Body of pancreas (tissue), 4 donors: ENCODE measurements at places on chromosomes 16 and 17. TPM values are rescaled to one million over a fixed set of nuclear protein-coding genes. Genes with fewer than 3 reads are reported as not detected.

DNA sequence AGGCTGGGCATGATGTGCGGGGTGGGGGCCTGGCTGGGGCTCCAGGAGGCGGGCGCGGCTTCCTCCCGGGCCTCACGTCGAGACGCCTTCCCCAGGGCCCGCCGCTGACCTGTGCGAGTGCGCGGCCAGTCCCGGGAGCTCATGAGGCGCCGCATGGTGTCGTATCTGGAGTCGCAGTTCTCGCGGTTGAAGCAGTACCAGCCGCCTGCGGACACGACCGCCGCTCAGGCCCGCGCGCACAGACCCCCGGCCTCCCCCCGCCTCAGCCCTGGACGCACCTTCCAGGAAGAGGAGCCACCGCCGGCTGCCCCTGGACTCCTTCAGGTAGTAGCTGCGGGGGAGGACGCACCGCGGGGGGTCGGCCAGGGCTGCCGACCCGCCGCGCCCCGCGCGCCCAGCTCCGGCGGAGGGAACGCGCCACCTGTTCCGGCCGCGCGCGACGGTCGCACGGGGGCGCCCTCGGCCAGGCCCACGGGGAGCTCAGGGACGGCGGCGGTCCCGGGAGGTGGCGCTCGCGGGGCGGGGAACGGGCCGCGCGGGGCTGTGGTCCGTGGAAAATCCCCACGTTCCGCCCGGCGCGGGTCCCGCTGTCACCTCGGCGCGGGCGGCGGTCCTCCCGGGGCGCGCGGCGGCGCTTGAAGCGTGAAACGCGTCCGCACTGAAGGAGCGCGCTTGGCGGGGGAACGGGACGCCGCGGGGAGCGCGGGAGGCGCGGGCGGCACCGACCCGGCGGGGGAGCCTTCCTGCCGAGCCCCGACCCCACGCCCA is 1.4 kb downstream of the NOTUM start:
- H3K4me3 ChIP-seq, result no peak overlapping the region
- DNase-seq, result peak; percentile 63
- no peaks in the 10 kb centered on the region for H3K36me3 ChIP-seq
- no peak overlapping the region for H3K27ac ChIP-seq
- peaks cover 6% of the 10 kb centered on the region for H3K27me3 ChIP-seq

DNA sequence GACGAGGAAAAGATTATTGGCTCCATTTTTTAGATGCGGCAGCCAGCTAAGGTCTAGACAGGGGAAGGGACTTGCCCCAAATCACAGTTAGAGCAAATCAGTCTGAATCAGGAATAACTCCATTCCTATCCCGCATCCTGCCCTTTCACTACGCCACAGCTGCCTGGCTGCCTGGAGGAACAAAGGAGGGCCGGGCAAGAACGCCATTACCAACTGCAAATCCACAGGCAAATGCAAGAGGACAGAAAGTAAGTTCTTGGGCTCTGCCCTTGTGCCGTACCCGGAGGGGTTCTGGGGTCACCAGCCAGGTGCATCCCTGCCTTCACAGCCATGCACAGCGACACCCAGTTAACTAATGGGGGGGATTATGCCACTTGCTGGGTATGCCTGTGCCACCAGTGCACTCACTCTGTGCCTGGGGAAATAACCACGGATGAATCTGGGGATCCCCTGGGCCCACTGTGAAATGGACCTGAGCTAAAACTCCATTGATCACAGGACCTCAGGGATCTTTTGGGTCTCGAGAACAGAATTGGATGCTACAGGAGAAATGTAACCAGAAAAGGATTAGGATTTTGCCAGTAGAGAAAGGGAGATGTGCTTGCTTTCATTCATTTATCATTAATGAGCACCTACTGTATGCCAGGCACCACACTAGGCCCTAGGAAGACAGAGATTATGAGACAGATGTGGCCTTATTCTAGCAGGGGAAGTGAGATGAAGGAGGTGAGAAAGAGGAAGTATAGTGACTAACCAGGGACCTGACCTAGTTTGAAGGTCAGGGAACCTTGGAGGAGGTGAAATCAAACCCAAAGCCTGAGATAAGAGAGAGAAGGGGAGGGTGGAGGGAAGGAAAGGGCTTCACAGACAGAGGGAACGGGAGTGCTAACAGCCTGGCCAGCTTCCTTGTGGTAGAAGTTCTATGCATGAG is 17.7 kb downstream of the BCL7C start:
- no peak for DNase-seq
- peak overlapping the region; percentile 55 for H3K4me3 ChIP-seq

- H3K27ac ChIP-seq, result no peak overlapping the region
- H3K4me3 ChIP-seq, result no peak overlapping the region
- DNase-seq, result no peak
- H3K4me1 ChIP-seq, result no peaks in the 10 kb centered on the region
- H3K27me3 ChIP-seq, result no peaks in the 10 kb centered on the region
These were observed 15.8 kb upstream of the SLC46A1 start for GRCh38 chr17:28421787-28422305.

The SLC13A5 gene
- total RNA-seq, result not detected

DNA sequence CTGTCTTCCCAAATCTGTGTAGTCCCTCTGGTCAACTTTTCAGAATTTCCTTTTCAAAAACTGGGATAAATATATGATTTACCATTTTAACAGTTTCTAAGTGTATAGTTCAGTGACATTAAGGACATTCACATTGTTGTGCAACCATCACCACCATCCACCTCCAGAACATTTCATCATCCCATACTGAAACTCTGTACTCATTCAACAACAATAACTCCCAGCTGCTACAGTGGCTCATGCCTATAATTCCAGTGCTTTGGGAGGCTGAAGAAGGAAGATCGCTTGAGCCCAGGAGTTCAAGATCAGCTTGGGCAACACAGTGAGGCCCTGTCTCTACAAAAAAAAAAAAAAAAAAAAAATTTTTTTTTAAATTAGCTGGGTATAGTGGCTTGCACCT is 131.0 kb downstream of the AATF start:
- no peak for DNase-seq
- no peak overlapping the region for H3K27ac ChIP-seq
- no peaks in the 10 kb centered on the region for H3K4me1 ChIP-seq
- H3K27me3 ChIP-seq, result no peaks in the 10 kb centered on the region
- H3K36me3 ChIP-seq, result no peaks in the 10 kb centered on the region

The CCL13 gene
- not detected for total RNA-seq

The CCT6B gene
- total RNA-seq, result 0.66 TPM

GRCh38 chr17:48930435-48930873 is 14.2 kb downstream of the SNF8 start:
- no peak overlapping the region for H3K4me3 ChIP-seq
- no peaks in the 10 kb centered on the region for H3K27me3 ChIP-seq
- peaks cover 6% of the 10 kb centered on the region for H3K4me1 ChIP-seq
- H3K27ac ChIP-seq, result no peak overlapping the region
- peaks cover 7% of the 10 kb centered on the region for H3K36me3 ChIP-seq
- no peak for DNase-seq

DNA sequence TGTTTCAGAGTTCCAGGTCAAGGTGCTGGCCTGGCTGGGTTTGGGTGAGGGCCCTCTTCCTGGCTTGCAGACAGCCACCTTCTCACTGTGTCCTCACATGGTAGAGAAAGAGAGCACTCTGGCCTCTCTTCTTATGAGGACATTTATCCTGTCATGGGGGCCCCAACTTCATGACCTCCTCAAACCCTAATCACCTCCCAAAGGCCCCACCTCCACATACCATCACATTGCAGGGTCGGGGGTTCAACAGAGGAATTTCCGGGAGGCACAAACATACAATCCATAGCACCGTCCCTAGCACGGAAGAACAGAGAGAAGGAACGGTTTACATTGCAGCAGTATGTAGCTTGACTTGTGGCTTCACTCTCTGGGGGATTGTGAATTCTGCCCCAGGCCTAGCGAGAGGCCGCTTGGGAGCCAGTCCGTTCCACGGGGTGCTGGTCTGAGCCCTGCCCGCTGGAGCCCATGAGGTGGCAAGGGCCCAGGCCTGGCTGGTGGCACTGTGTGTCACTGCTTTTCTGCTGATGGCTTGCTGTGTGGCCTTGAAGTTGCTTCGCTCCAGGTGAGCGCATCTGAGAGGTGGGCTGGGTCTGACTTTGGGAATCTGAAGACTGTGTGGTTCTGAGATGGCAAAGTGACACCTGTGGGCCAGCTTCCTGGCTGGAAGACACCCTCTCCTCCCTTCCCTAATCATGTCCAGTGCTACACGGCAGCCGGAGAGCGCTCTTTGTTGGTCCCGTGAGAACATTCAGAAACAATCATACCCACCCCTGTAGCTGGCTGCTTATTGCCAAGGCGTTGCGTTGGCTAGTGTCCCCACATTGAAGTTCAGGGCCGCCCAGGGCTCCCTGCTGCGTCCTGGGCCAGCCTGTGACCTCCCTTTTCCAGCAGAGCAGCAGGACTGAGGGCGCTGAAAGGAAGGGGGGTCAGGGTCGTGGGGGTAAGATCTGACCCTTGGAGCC is 98.3 kb downstream of the CMIP start:
- H3K27ac ChIP-seq, result no peak overlapping the region
- DNase-seq, result no peak
- H3K4me3 ChIP-seq, result no peak overlapping the region

The SLC5A2 gene
- 0.26 TPM for total RNA-seq

GRCh38 chr16:77943801-77944200 is 78.5 kb upstream of the CLEC3A start:
- H3K27ac ChIP-seq, result no peak overlapping the region
- H3K36me3 ChIP-seq, result no peaks in the 10 kb centered on the region
- no peaks in the 10 kb centered on the region for H3K4me1 ChIP-seq
- H3K4me3 ChIP-seq, result no peak overlapping the region
